ENCODE measurements at places on chromosomes 16 and 17. TPM values are rescaled to one million over a fixed set of nuclear protein-coding genes. Genes with fewer than 3 reads are reported as not detected.

NUDT21 gene
- 225 TPM for total RNA-seq

SPN gene
- total RNA-seq: 0.23 TPM

RAP1GAP2 gene
- total RNA-seq: 28.4 TPM

NOXO1 gene
- total RNA-seq: 1.2 TPM

IRF8 gene
- total RNA-seq: 7.2 TPM

TERB1 gene
- 0.23 TPM for total RNA-seq

WSCD1 gene
- total RNA-seq: 43.8 TPM

DHX40 gene
- total RNA-seq: 84.4 TPM

DNAAF1 gene
- total RNA-seq: 6.5 TPM

CCDC200 gene
- not detected for total RNA-seq

CD7 gene
- total RNA-seq: not detected

NHLRC4 gene
- total RNA-seq: 0.69 TPM
